Type B pancreatic cell (in vitro differentiated cells): ENCODE measurements at places on chromosomes 3 and 15. TPM values are rescaled to one million over a fixed set of nuclear protein-coding genes. Genes with fewer than 3 reads are reported as not detected.

DNA sequence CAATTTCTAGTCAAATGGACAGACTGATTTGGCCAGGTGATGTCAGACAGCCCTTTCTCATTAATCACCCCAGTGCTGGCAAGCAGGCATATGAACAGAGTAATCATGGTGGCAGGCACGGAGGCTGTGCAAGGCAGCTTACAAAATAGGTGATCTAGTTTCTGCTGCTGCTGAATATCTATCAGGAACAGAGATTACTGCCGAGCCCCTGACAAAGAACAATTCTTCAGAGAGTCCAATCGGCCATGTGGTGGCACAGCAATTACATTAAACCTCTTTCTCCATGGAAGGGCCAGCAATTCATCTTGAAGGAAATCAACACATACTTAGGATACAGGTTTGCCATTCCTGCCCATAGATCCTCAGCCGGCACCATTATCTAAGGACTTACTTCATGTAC is 32.3 kb upstream of the THBS1 start:
- H3K4me1 ChIP-seq, result no peaks in the 10 kb centered on the region
- no peaks in the 10 kb centered on the region for H3K27me3 ChIP-seq
- no peak overlapping the region for H3K4me3 ChIP-seq
- H3K27ac ChIP-seq, result no peak overlapping the region
- no peak for DNase-seq
- no peaks in the 10 kb centered on the region for H3K36me3 ChIP-seq

DNA sequence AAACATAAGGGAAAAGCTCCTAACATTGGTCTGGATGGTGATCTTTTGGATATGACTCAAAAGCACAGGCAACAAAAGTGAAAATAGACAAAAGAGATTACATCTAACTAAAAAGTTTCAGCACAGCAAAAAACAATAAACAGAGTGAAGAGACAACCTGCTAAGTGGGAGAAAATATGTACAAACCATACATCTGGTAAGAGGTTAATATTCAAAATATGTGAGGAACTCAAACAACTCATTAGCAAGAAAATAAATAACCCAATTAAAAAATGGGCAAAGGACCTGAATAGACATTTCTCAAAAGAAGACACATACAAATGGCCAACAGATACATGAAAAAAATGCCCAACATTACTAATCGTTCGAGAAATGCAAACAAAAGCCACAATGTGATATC is 19.0 kb upstream of the NR1I2 start:
- peaks cover 4% of the 10 kb centered on the region for H3K36me3 ChIP-seq
- H3K4me1 ChIP-seq, result no peaks in the 10 kb centered on the region
- DNase-seq, result no peak
- H3K4me3 ChIP-seq, result no peak overlapping the region

- peaks cover 5% of the 10 kb centered on the region for H3K27me3 ChIP-seq
- H3K27ac ChIP-seq, result no peak overlapping the region
- H3K4me1 ChIP-seq, result peaks cover 9% of the 10 kb centered on the region
- peaks cover 10% of the 10 kb centered on the region for H3K36me3 ChIP-seq
- no peak overlapping the region for H3K4me3 ChIP-seq
Observed at GRCh38 chr3:142601713-142602112, 5.5 kb downstream of the PLS1 start.

DNA sequence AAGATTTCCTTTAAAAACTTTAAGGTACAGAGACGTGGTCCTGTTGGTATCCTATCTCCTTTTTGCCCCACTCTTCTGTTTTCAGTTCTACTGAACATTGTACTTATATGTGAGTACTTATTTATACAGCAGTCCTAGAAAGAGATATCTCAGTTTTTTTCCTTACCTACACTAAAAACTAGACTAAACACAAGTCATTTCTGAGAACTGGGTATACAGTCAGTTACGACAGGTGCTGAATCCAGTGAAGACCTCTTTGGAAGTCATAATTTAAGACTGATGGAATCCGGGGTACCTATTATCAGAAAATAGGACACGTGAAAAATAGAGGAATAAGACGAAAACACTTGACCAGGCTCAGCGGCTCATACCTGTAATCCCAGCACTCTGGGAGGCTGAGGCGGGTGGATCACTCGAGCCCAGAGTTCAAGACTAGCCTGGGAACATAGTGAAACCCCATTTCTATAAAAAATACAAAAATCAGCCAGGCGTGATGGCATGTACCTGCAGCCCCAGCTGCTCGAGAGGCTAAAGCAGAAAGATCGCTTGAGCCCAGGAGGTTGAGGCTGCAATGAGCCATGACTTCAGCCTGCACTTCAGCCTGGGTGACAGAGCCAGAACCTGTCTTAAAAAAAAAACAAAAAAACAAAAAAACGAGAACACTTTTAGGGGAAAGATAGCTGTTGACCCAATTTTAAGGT is 76.3 kb downstream of the KLHL25 start:
- H3K36me3 ChIP-seq, result peaks cover 61% of the 10 kb centered on the region
- H3K27me3 ChIP-seq, result no peaks in the 10 kb centered on the region
- no peak for DNase-seq

DNA sequence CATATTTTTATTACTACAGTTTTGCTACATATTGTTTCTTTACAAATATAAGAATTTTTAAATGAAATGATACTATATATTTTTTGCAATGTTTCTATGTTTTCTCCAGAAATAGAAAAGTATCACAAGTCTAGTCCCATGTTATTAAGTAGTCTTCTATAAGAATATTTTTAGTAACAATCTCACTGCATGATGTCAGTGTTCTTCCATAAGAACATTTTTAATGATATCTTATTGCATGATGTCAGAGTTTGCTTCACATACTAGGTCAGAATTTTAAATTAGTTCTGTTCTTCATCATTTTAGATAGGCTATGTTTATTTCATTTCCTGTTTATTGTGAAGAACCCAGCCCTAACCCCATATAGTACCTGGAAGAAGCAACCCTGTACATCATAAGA is 265.3 kb upstream of the IL12A start:
- H3K4me1 ChIP-seq, result no peaks in the 10 kb centered on the region
- no peaks in the 10 kb centered on the region for H3K27me3 ChIP-seq
- DNase-seq, result no peak
- no peak overlapping the region for H3K4me3 ChIP-seq
- H3K36me3 ChIP-seq, result no peaks in the 10 kb centered on the region

DNA sequence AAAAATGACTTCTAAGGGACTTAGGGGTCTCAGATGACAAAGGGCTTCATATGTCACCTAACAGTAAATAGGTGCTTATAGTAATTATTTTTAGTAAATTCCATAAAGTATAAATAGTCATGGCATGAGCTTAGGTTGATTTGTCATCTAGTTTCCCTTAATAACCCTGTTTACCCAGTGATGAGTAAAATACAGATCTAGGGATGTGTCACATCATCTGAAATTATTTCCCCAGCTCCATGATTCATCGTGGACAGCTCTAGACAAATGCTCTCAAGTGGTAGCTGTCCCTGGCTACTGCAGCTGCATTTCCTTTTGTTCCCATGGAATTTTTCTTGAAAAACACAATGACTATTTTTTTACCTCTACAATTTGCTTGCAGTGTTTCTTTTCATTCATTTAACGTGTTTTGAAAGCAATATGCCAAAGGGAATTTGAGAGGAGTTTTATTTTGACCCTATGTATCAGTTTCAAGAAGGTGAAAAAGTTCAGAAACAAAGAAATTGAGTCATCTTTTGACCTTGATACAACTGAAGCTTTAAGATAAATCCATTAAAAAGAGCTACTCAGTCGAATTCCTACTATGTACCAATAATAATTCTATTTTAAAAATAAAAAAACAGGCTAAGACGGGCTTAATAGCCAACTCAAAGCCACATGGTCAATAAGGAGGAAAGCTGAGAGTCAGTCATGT is 241.6 kb downstream of the KCNMB2 start:
- no peak overlapping the region for H3K4me3 ChIP-seq
- H3K27me3 ChIP-seq, result no peaks in the 10 kb centered on the region
- H3K27ac ChIP-seq, result no peak overlapping the region

DNA sequence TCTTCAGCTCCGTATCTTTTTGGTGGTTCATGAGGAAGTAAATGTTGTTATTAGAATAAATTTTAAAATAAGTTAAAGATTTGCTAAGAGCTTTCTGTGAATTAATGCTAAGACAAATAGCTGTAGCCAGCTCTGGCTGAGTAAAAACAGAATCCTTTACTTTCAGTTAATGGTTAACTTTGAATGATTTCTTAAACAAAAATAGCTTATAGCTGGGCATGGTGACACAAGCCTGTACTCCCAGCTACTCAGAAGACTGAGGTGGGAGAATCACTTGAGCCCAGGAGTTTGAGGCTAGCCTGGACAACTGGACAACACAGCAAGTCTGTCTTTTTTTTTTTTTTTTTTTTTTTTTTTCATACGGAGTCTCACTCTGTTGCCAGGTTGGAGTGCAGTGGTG is 25.0 kb downstream of the TCAIM start:
- no peak overlapping the region for H3K4me3 ChIP-seq
- DNase-seq, result no peak
- peaks cover 14% of the 10 kb centered on the region for H3K4me1 ChIP-seq
- H3K27me3 ChIP-seq, result no peaks in the 10 kb centered on the region
- H3K27ac ChIP-seq, result no peak overlapping the region

MOBP gene
- not detected in 2 replicates for total RNA-seq

SPATA12 gene
- not detected in 2 replicates for total RNA-seq

SH2D7 gene
- not detected in 2 replicates for total RNA-seq
